ENCODE measurements at places on chromosomes 7 and 10.
A peak's percentile ranks its signal among the peaks of the same experiment; 100 is the strongest.

- no peak for DNase-seq
These were observed 118.7 kb downstream of the RALA start for GRCh38 chr7:39741942-39742623.

- DNase-seq: no peak
These were observed 367.3 kb upstream of the ZWINT start for GRCh38 chr10:56728349-56728748.

DNA sequence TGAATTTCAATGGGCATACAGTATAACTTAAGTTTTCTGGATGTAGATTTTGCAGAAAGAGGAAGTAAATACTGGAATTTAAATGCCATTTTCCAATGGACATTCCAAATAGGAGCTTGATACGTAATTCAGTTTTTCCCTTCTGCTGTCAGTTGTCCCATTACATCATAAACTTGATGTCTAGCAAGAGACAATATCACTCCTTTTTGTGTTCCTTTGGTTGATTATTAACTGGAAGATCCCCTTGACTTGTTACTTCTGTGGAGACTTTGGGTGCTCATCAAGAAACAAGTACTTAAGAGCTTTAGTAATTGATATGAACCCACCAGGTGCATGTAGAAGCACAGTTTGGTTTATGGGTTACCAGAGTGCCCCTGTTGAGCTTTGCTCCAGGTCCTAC is 116.1 kb downstream of the ST7 start:
- DNase-seq: peak; percentile 45

DNA sequence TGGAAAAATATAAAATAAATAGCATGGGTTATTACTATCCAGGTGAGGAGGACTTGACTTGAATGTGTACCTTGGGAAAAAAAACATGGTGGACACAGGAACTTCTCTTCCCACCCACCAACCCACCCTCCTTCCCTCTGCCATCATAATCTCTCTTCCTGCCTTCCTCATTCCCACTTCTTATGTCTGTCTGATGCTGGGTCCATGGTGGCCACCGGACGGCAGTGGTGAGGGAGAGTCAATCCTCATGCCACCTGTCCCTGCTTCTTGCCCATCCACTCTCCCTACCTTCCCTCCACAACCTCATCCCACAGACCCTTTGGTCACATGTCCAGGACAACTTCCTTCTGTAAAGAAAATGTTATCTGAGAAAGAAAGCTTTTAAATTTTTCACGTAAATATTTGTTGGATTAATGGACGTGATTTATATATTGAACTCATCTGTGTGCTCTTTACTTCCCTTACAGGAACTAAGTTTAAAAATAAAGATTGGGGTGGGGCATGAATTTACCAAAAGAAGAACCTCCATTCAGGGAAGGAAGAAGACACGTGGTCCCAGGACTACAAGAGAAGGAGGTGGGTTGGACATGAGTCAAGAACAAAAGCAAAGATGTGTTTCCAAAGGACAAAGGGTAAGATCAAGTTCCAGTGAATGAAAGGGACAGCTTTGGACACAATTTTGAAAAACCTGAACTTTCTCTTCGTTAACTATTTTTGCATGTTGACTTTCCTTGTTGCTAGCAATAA is 104.5 kb downstream of the PIP4K2A start:
- no peak for DNase-seq

DNA sequence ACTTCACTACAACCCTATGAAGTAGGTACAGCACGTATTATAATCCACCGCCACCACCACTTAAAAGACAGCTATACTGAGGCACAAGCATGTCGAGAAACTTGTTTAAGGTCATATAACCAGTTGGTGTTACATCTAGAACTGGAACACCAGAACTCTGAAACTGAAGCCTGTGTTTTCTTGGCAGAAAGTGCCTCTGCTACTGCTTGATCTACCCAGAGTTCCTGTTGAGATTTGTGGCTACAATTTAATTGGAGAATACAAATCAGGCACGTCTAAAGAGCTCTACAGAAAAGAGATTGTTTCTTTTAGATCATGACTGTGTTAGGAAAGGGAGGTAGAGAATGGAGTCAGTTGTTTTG is 4.3 kb upstream of the ADD3 start:
- DNase-seq: no peak

- DNase-seq: no peak
These were observed 32.7 kb upstream of the RASGEF1A start for GRCh38 chr10:43299579-43299978.

- no peak for DNase-seq
These were observed 746.5 kb downstream of the AUTS2 start for GRCh38 chr7:70344726-70345125.

DNA sequence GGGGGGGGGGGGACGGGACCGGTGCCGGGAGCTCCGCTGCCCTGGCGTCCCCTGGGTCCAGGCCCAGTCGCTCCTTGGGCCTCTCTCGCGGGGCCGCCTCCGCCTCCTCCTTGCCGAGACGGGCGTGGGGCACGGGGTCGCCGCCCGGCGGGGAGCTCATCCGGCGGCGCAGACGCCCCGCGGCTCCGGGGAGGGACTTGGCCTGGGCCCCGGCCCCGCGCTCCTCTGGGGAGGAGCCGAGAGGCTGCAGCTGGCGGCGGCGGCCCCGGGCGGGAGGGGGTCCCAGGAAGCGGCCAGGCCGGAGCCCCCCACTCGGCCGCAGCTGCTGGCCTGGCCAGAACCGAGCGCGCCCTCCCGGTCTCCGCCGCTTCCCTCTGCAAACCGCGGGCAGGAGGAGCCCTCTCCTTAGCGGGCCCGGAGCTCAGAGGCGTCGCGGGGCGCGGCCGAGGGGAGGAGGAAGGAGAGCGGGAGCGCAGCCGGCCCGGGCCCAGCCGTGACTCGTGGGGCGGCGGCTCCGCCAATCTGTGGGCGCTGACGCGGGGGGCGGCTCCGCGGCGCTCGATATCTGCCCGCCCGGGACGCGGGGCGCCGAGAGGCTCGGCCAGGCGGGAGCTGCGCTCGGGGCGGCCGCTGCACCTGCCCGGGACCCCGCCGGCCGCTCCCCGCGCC is at the start of gene FAM20C:
TSS of gene FAM20C (plus strand) at position 591 of the 669 bp plus-strand sequence. CDS start 629 bp downstream, outside the sequence.
- no peak for DNase-seq

DNA sequence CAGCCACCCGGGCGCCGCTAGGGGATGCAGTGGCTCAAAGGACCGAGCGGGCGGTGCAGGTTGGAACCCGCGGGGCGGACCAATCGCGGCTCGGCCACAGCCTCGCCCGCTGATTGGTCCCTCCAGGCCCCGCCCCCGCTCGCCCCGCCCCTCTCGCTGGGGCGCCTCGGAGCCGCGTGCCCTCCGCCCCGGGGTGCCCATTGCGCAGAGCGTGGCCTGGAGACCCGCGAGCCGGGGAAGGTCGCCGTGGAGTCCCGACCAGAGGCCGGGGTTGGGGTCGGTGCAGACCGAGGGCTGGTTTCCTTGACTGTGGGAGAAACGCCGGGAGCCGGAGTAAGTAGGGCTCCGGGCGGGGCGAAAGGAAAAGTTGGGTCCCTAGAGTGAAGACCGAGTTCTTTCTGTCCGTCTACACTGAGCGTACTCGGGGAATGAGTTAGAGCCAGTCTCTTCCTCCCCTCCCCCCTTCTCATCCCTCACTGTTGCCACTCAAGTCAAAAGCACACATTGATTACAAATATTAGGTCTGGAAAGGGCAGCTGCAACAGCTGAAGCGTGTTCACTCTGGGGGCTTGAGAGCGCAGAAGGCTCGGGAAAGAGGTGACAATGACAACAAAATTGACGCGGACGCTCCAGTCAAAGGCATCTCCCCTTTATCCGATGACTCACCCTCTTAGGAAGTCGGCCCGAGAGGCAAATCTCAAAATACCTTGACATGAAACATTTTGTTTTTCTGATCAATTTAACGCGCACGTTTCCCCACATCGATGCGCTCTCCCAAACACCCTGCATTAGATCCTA is 843 bp upstream of the GATA3 start:
- no peak for DNase-seq

GRCh38 chr7:11858622-11859302 is 26.8 kb upstream of the THSD7A start:
- peak; percentile 46 for DNase-seq

DNA sequence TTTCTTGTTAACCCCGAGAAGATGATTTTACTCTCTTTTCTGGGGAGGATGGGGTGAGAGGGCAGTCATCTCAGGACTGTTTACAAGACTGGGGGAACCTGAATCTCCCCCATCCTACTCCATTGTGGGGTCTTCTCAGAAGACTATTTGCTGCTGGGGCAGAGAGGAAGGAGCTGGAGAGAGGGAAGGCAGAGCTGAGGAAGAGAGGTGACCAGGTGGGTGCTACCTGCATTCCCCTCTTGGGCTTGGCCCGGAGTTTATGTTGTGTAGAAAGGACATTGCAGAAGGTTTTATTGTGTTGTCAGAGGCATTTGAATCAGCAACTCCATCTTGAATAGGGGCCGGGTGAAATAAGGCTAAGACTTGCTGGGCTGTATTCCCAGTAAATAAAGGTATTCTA is 247.1 kb upstream of the GALNT17 start:
- DNase-seq: no peak
